ENCODE measurements at places on chromosomes 16 and 17.

DNA sequence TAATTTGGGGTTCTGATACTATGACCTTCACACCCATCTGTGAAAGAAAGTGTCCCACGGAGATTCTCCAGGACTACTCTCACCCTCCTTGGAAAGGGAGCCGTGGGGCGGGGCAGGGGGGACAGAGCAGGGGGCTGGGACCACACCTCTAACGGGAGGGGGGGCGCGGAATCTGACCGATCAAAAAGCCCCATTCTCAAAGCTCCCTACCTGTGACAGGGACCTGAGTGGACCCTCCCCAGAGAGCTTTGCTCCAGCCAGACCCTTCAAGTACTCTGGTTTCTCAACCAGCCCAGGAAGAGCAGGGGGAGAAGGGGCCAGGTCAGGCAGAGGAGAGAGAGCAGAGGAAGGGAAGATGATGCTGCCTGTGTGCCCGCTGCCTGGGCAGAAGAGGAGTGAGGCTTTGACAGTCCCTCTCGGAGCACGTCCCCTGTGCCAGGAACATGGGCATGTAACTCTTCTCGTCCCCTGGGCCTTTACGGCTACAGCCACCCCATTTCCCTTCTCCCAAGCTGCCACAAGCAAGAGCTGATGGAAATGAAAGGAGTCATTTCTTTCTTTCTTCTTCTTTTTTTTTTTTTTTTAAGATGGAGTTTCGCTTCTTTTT, 682 bp downstream of the XAF1 start:
- no peak for DNase-seq

DNA sequence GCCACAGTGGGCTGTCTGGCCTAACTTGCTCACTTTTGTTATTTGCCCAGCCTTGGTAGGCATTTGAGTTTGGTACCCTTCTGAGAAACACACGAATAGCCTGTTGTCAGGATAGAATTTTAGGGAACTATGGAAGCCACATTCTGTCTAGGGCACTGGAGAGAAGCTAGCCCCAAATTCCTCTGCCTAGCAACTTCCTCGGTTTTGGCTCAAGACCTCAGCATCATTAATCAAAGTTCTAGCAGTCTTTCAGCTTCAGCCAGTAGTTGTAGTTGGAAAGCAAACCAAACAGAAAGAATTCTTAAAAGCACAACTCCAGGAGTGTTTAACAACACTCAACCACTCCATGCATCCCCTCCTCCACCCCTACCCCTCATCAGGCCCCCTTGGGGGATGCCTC, 572.1 kb upstream of the PSMD7 start:
- no peak for DNase-seq

DNA sequence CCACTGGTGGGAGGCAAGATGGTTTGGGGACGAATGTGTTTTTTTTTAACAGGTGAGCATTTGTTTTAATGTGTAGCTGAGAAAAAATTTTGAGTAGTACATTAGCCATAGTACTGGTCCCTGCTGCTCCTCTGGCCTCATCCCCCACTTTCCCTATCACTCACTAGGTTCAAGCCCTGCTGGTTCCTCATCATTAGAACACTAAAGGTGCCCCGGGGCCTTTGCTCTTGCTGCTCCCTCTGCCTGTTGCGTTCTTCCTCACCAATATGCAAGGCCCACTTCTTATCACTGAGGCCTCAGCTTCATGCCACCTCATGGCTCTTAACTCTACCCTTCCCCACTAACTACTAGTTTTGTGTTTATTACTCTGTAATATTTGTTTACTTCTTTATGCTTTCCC, 74.5 kb downstream of the GNAO1 start:
- DNase-seq, result no peak

- DNase-seq, result no peak
Observed at GRCh38 chr17:30805944-30806456, 18.5 kb downstream of the CRLF3 start.

DNA sequence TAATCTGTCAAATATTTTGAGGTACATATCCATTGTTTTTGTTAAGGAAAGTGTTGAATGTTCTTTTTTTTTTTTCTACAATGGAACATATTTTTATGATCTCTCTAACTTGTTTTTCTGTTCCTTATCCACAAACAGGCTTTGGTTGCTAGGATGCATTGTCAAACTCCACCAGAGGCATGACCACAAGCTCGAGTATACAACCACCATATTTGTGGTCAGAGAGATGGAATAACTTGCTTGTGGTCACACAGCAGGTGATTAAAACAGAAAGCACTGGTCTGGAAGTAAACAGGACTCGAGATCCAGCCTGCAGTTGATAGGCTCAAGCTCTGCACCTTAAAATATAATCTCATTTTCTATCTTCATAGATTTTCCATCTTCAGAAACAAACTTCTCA, 105.8 kb upstream of the ADAMTS18 start:
- DNase-seq, result no peak

DNA sequence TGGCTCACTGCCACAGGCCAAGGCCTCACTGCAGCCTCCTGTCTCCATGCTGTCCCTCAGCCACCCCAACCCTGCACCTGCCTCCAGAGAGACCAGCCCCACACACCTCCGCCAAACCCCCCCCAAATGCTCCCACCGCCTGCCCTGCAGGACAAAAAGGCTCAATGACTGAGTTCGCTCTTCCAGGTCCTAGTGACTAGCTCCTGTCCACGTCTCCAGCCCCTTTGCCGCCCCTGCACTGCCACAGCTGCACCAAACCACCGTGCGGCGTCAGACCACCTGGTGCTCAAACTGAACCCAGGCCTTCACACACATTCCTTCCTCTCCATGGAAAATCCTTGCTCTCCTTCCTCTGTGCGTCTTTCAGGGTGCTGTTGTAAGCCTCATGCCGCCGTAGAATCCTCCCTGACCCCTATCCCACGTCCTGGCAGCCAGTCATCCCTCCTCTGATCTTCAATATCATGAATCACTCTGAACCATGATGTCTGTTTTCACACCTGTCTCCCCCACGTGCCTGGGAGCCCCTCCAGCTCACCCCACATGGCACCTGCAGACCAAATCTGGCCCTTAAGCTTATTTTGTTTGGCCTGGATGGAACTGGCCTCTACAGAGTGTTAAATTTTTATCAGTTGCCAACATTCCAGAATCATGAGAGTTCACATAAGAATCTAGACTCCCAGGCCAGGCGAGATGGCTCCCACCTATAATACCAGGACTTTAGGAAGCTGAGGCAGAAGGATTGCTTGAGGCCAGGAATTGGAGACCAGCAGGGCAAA, 4.3 kb upstream of the GSG1L start:
- no peak for DNase-seq

DNA sequence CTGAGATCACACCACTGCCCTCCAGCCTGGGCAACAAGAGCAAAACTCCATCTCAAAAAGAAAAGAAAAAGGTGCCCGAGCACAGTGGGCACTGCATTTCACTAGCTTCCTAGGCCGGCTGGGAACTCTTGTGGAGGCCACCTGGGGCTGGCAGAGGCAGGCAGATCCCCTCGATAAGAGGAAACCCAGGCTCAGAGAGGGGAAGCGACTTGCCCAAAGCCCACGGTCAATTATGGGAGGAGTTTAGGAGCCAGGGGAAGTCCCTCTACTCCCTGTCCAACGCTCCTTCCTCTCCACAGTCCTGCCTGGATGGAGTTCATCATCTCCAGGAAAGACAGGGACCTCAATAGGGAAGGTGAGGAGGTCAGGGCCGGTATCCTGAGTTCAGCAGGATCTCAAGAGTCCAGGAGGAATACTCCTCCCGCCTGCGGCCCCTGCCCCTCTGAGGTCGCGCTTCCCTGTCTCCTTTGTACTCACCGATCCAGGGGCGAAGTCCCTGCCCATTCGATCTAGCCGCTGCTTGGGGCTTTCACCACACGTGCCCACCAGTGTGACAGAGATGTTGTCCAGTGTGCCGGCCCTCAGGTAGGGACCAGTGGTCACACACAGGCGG, 841 bp downstream of the ALOXE3 start:
- DNase-seq, result no peak

GRCh38 chr16:2148714-2149629, 547 bp downstream of the RAB26 start:
- DNase-seq, result peak; percentile 57

DNA sequence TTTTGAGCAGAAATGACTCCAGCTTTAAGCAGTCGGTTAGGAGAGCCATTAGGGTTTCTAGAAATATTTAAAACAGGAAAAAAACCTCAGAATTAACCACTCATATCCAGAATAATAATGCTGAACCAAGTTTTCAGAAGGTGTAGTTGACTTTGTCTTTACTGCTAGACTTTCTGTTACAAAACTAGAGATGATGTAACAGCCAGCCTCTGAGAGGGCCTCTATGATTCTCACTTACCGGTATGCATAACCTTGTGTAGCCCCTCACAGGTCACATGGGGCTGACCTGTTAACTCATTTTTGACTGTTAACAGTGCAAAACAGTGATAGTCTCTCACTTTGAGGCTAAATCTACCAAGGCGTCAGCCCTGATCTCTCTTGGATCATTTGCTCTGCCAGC, 74.3 kb downstream of the TEX14 start:
- no peak for DNase-seq

- DNase-seq, result no peak
Observed at GRCh38 chr16:66041907-66042306, 324.6 kb upstream of the CDH5 start.

DNA sequence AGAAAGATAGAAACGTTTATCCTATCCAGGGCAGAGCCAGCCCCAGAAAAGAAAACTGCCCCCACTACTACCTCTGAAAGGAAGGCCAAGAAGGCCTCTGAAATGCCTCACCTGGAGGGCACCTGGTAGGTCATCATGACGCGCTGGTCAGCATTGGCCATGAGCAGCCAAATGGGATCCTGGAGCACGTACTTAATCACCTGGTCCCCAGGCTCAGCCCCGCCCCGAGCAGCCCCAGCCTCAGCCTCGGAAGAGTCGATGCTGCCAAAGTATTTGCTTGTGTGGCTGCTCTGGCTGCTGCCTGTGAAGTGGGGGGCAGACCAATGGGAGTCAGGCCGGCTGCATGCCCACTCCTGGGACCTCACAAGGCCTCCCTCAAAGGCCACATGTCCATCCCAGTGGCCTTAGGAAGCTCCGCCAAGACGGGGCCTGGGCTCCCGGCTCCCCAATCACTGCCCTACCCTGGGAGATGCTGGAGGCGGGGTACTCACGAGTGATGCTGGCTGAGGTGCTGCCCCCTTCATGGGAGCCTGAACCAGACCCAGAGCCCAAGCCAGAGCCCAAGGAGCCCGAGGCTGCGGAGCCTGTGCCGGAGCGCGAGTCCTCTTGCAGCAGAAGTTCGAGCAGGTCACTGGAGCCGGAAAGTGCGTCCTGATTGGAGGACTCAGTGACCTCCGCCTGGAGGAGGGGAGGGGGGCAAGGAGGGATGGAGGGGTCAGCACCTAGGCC, 9.9 kb downstream of the PER1 start:
- DNase-seq, result no peak

- DNase-seq, result no peak
Observed at GRCh38 chr16:64900019-64900418, 221.8 kb downstream of the CDH11 start.

GRCh38 chr16:22189473-22190080, 16.5 kb upstream of the EEF2K start:
- no peak for DNase-seq

GRCh38 chr16:1651094-1651973, 26.7 kb upstream of the JPT2 start:
- DNase-seq, result no peak

DNA sequence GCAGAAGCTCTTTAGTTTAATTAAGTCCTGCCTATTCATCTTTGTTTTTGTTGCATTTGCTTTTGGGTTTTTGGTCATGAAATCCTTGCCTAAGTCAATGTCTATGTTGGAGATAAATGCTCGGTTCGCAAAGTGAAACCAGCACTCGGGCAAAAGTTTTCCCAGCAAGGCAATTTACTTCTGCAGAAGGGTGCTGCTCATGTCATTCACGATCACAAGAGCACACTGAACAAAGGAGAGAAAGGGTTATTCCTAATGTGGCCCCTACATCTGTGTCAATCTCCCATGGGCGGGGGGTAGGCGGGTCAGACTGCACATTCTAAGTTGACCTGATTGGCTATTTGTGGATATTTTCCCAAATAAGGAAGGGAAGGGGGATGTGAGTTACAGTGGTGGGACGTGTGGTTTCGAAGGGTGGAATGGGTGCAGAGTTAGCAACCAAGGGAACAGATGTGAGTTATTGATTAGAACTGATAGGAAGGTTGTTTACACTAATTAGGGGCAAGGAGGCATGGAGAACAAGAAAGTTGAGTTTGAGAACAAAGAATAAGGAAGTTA, 23.0 kb downstream of the ATF7IP2 start:
- no peak for DNase-seq

DNA sequence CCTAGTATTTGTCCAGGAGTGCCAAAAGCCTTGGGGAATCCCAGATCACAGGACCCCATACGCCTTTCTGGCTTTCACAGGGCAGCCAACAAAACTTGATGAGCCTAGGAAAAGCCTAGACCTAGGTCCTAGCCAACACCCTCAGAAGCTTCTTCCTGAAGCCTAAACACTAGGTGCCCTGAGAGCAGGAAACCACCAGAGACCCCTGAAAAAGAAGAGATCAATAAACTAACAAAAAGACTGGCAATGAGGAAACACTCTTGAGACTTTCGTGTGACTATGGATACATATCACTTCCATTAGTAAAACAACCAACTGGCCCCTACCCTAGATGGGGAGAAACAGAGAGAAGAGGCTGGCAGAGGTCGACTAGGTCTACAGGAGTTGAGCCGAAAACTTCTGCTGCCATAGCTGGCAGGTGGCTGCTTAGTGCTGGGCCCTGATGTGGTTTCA, 1.2 kb downstream of the ORMDL3 start:
- no peak for DNase-seq

DNA sequence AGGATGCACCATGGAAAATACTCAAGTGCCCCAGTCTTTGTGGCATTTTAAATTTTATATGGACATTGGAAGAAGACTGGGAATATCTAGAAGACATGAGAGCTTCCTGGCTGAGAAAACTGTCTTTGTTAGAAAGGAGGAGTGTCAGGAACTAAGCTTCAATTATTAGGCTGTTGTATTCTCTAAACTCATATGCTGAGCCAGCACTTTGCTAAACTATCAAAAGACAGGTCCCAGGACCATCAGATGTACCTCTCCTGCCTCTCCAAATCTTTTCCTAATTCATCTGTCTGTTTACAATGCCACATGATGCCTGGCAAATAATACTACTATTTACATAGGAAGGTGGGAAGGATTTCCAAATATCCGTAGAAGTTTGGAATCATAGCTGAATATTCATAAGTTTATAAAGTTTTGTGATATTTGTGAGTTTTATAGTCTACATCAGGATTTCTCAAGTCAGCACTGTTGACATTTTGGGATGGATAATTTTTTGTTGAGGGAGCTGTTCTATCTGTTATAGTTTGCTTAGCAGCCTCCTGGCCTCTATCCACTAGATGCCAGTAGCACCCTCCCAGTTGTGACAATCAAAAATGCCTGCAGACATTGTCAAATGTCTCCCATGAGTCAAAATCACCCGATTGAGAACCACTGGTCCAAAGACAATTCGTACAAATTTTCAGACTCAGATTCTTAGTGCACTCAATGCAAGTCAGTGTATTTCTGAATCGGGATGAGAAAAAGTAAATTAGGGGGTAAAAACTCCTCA, 61.2 kb upstream of the NETO2 start:
- DNase-seq, result no peak

GRCh38 chr17:30547778-30548573, 70.8 kb downstream of the GOSR1 start:
- DNase-seq, result no peak

GRCh38 chr16:51031598-51031997, 119.5 kb downstream of the SALL1 start:
- DNase-seq, result no peak

Data from activated naive CD8-positive, alpha-beta T cell treated with anti-CD3 and anti-CD28 coated beads, Interleukin-2, amount 50 U/mL, for 24 hours (primary cell).